Subcutaneous adipose tissue (tissue), 4 donors: ENCODE measurements at places on chromosomes 6 and 20. TPM values are rescaled to one million over a fixed set of nuclear protein-coding genes. Genes with fewer than 3 reads are reported as not detected.

The OLIG3 gene
- not detected for total RNA-seq

The ZBTB46 gene
- total RNA-seq = 7.3 TPM

The PNPLA1 gene
- total RNA-seq = not detected

The TCP11 gene
- not detected for total RNA-seq

The PBOV1 gene
- not detected for total RNA-seq

The TPBG gene
- total RNA-seq = 11.7 TPM

The NFKBIE gene
- 2.1 TPM for total RNA-seq

The RCAN2 gene
- total RNA-seq = 12.6 TPM

The ULBP1 gene
- 0.34 TPM for total RNA-seq

The AURKA gene
- total RNA-seq = 5.9 TPM

The SEC63 gene
- total RNA-seq = 43.2 TPM

The MACROD2 gene
- 11.3 TPM for total RNA-seq

The TFAP2D gene
- not detected for total RNA-seq

The RAB32 gene
- total RNA-seq = 36.7 TPM

The BLOC1S5 gene
- 12.2 TPM for total RNA-seq

The PTCRA gene
- not detected for total RNA-seq

The BPIFB2 gene
- not detected for total RNA-seq

The TGM3 gene
- total RNA-seq = not detected

The LY6G6C gene
- total RNA-seq = not detected

The HLA-DRB1 gene
- total RNA-seq = 51.1 TPM

The THBD gene
- total RNA-seq = 29.8 TPM

The KIFC1 gene
- 4.4 TPM for total RNA-seq

The DCDC2 gene
- not detected for total RNA-seq

The ADGRF4 gene
- 0.22 TPM for total RNA-seq

The SIRPB2 gene
- 21.5 TPM for total RNA-seq

The SRMS gene
- not detected for total RNA-seq

The RSPO4 gene
- total RNA-seq = 0.22 TPM

The KCNK15 gene
- total RNA-seq = 3.4 TPM

The MTFR2 gene
- 5.1 TPM for total RNA-seq

The MLIP gene
- total RNA-seq = 3.8 TPM

The TBCC gene
- 22.2 TPM for total RNA-seq

The SIRPB1 gene
- total RNA-seq = 48.3 TPM

The UQCC2 gene
- total RNA-seq = 9.9 TPM

The FAM83D gene
- 0.66 TPM for total RNA-seq

The COL9A1 gene
- not detected for total RNA-seq

The ADGRG6 gene
- 17.3 TPM for total RNA-seq
